ENCODE measurements at places on chromosomes 5 and 9.

GRCh38 chr5:154947778-154948177, 6.9 kb downstream of the MRPL22 start:
- no peak for DNase-seq

DNA sequence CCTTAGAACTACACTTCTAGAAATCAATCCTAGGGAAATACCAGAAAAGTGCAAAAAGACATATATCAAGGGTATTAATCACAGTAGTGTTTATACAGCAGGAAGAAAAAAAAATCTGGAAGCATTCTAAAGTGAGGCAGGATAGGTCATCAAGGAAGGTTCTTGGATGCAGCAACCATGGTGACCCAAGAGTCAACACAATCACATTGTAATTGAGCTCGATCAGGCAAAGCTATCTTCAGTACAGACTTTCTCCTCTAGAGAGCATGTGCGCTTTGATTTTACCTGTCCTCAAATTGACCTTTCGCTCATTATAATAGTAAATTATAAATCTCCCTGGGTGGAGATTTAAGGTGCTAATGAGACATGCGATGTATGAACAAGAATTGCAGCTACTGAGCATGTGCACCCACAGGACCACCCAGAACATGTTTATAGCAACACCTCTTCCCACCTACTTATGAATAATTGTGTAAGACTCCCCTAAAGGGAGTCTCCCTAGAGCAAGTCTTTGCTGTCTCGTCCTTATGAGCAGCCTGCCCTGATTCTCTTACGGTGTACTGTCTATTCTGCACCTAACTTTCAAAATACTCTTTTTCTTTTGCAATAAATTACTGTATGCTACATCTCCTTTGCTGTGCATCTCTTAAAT, 297.7 kb downstream of the ATPSCKMT start:
- DNase-seq: no peak

GRCh38 chr5:111063709-111064322, 7.7 kb upstream of the TSLP start:
- DNase-seq: no peak

DNA sequence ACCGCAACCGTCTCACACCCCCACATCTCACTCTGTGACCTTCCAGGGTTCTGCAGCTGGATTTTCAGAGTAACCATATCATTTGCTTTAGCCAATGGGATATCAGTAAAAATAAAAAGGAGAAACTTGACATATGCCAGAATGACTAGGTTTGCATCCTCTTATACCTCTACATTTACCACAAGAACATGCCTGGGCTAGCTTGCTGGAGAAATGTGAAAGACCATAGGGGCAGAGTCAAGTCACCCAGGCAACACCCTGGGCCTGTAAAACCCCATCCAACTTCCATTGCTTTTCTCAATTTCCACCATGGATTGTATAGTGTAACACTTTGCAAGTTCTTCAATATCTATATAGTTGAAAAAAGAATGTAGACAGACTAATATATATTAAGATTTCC, 731.1 kb downstream of the PTPRD start:
- DNase-seq: no peak

DNA sequence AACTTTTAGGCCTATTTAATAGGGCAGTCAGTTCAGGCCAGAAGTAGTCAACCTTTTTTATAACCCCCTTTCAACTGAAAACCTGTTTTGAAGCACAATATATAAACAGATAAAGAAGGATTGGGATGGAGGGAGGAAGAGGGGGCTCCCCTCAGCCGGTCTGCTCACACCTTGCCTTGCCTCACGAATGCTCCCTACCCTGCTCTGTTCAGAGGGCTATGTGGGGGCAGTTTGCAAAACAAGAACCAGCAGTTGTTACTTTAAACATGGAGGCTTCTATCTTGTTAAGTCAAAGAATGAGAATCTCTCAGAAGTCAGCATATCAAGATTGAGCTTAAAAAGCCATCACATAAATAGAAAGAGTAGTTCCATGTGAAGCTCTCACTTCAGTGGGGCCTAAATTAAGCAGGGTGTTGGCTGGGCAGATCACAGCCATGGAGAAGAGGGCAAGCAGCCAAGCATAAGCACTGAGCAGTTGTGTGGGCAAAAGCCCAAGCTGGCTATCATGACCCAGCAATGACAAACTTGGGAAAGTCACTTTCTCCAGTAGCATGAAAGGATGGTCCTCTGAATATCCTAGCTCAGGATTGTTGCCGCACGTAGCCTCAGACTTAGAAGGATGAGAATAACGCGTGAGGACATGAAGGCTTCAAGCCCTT, 70.6 kb downstream of the ALDH1A1 start:
- DNase-seq: no peak

- DNase-seq: no peak
These were observed 304.0 kb downstream of the PJA2 start for GRCh38 chr5:109105631-109106267.

DNA sequence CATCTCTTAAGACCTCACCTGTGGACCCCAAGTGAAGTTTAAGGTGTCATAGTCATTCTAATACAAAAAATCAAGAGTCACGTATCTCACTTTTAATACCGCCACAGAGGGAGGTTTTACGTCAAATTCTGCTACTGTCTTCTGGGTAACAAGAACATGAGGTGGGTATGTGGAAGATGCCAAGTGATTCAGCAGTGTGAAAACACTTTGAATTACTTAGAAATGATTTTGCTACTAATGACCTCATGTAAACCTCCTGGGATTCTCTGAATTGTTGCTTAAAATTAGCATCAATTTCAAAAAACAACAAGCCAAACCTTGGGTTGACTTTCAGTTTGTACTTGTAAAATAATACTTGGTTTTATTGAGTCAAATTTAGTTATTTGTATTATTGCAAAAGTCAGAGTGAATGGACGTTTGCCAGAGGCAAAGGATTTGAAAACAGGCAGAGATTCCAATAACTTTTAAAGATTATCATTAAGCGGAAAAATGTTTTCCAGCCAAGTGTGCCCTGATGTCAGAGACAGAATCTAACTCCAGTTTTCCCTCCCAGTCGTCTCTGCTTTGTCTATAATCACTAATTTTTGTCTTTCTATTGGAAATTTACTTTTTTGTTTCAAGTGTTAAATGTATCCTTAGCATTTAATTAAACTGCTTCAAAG, 8.8 kb downstream of the DMRT2 start:
- no peak for DNase-seq

DNA sequence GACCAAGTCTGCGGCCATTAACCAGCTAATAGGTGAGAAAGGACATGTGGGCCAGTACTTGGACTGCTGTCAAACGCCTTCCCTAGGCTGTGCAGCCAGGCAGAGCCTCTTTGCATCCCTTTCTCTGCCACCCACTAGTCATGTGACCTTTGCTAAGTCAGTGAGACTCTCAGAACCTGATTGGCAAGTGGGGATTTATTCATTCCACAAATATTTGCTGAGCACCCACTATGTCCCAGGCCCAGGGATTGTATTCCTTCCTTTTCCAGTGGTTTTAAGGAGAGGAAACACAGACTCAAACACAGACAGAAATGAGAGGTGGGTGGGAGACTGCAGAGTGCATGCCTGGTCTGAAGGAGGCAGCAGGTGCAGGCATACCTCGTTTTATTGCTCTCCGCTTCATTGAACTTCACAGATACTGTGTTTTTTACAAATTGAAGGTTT, 71.6 kb upstream of the GALNT10 start:
- DNase-seq: no peak

GRCh38 chr5:127586066-127586770, 62.7 kb upstream of the CTXN3 start:
- DNase-seq: no peak

GRCh38 chr5:32233696-32234447, 59.8 kb upstream of the GOLPH3 start:
- DNase-seq: peak; percentile 50

GRCh38 chr9:125744616-125745015, 2.6 kb upstream of the PBX3 start:
- DNase-seq: no peak

DNA sequence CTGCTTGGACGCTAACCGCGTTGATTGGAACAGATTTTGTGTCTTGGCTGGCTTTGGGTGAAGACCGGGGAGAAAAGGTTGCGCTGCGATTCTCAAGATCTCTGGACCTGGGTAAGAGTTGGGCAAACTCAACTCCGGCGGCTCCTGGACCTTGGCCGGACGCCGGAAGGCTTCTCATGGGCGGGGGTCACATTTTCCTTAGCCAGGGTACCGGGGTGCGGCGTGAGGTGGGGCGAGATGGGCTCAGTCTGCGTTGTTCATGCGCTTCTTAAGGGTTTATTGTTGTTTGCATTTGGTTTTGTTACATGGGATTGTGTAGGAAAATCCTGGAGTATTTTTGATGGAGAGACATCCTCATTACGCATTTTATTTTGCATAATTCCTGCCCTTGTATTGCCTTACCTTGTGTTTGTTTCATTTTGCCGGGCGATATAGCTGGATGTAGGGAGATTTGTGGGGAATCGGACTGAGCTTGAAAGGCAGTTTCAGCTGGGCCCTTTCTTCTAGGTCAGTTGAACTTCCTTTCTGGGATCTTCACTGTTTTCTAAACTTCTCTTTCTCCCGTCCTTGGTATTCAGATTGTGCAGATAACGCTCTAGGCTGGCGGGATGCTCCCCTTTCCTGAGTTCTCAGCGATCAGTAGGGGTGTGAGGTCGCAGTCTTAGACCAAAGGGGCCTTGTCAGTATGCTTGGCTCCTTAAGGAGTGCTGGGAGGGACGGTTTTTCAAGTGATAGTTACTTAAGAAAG, 524 bp downstream of the MEGF10 start:
- no peak for DNase-seq

GRCh38 chr9:10146517-10147331, 466.1 kb downstream of the PTPRD start:
- no peak for DNase-seq

DNA sequence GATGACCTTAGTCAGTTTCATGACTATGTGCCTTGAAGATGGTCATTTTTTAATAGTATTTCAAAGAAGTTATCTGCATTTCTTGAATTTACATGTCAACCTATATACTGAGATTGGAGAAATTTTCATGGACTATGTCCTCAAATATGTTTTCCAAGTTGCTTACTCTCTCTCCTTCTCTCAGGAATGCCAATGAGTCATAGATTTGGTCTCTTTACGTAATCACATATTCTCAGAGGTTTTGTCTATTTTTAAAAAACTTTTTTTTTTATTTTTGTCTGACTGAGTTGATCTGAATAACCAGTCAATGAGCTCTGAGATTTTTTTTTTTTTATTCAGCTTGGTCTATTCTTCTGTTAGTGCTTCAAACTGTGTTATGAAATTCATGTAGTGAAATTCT, 374.7 kb upstream of the GRIN3A start:
- no peak for DNase-seq

DNA sequence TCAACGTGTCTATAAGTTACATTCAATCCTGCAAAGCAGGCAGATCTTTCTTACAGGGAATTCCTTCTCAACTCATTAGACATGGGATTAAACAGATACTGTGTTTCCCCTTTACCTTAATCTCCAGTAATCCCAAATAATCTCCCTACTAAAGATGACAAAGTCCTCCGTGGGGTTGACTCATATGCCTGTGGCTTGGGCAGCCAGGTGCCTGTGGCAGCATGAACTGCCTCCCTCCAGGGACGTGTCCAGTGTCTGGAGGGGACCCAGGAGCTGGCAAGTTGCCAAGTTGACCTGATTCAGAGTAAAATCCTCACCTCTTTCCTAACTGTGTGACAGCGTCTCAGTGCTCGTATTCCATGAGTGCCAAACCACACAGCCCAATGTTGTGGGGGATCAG, 94.6 kb upstream of the PTCH1 start:
- DNase-seq: no peak

DNA sequence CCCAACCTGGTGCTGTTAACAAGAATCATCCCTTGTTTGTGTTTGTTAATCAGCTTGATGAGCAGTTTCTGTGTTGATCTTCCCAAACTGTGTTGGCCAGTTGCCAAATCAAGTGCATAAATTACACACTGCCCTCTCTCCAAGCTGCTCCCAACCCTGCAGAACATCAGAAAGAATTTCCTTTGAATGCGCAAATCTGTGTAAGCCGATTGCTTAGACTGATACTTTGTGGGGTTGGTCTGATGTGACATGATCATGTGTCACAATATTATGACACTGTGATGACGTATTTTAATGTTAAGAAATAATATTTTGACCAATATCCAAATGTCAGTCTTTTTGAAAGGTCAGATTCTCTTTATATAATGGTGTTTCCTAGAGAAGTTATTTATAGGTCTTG, 766.4 kb upstream of the WWC1 start:
- DNase-seq: no peak

DNA sequence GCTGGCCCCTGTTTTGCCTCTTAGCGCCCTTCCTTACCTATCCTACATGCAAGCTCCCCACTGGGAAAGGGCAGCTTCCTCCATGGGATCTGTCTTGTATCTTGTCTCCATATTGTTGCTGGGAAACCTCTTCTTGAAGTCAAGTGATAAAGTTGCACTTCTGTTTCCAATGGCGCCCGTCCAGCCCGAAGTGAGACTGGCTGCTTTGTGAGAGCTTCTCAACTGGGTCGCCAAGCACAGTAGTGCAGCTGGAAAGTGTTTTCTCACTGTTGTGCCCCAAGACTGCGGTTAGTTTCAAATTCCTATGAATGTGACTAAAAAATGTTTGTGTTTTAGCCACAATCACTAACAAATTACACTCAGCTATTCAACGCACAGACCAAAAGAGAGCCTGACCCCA, 506.6 kb upstream of the MPDZ start:
- peak; percentile 37 for DNase-seq

DNA sequence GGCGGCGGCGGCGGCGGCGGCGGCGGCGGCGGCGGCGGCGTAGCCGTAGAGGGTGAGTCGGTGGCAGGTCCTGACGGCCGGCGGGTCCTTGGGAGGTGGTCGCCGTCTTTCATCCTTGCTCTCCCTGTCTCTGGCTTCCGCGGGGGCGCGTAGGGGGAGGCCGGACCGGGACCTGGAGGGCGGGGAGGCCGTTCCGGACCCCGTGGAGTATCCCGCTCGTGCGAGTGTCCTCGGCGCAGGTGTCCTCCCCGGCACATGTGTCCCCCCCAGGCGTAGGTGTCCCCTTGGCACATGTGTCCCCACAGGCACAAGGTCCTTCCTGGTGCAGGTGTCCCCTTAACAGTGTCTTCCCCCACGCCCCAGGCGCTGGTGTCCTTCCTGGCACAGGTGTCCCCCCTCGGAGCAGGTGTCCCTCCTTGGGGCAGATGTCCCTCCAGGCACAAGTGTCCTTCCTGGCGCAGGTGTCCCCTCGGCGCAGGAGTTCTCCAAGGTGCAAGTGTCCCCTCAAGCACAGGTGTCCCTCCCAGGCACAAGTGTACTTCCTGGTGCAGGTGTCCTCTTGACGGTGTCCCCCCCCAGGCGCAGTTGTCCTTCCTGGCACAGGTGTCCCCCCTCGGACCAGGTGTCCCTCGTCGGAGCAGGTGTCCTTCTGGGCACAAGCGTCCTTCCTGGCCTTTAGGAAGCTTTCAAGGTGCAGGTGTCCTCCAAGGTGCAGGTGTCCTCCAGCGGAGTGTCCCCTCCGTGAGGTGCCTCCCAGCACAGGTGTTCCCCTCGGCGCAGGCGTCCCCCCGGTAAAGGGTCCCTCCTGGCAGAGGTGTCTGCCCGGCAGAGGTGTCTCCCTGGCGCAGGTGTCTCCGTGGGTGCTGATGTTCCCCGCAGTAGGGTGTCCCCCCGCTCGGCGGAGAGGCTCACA, 519 bp downstream of the EXOC3 start:
- DNase-seq: no peak

- no peak for DNase-seq
These were observed 82.0 kb upstream of the PCAT7 start for GRCh38 chr9:94472806-94473360.

- DNase-seq: no peak
These were observed 47.1 kb downstream of the SEMA5A start for GRCh38 chr5:9498541-9499497.

GRCh38 chr5:32589942-32590869, 4.8 kb downstream of the SUB1 start:
- DNase-seq: no peak
